ENCODE measurements at places on chromosomes 12 and 14. TPM values are rescaled to one million over a fixed set of nuclear protein-coding genes. Genes with fewer than 3 reads are reported as not detected.

GPR84 gene
- not detected for total RNA-seq

DNA sequence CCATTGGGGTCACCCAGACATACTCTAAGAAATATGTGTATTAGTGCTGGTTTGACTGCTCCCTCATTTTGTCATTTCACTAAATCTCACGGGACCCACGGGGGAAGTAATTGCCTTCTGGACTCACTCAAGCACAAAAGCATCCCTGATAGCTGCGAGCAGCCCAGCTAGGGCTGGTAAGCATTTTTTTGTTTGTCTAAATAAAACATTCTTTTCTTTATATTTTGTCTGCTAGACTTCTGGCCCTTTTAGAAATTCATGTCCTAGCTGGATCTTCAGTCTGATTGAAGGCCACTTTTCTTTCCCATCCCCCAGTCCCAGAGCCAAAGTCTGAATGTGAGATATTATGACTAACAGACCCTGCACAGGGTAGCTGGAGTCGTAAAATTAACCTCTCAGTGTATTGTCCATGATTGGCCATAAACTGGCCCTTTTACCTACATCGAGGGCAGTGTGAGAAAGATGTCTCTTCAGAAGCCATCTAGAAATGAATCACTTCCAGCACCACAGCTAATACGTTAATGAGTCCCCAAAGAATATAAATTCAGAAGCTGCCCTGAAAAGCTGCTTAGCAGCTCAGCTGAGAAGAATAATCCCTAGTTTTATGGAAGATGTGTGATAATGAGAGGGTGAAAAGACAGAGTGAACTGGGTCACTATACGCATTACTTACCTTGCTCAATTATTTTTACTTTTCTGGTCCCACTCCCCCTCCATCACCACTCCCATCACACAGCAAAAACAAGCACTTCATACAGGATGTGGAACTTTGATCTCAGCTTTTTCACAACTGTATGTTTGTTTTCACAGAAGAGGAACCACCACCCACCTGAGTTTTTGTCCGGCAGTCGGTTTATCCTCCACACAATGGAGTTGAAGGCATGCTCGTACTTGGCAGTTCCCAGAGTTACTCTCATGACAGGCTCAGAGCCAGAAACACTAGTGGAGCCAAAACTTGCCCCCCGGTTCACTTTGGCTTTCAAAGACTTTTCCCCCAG is 55.6 kb upstream of the GTF2A1 start:
- DNase-seq, result no peak

DNA sequence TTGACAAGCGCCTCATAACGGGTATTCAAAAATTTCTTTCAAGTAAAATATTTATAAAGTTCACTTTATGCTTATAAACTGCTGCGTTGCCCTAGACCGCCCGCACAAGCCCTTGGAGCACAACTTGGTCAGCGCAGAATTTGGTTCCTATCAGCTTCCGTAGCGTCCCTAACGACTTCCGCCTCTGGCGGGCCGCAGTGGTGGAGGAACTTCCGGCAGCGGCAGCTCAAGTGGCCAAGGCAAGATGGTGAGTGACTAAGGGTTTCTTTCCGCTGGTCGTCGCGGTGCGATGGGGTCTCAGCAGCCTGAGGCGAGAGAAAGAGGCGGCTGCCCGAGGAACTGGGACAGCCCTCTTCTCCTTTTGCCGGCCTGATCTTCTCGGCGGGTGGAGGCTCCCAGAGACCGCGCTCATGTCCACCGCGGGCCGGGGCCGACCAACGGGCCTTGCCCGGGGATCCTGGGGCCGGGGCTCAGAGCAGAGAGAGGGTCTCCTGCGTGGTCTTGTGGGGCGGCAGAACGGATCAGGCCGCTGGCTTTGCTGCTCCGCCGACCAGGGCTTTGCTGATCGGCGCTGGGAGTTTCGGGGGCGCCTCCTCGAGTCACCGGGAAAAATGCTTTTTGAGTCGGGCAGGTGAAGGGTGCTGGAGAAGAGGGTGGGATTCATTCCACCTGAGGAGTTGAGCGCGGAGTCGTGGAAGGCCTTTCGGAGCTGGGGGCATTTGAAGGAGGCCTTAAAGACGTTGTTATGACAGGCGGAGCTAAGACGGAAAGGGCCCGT is at the start of gene PSMC1:
Gene PSMC1, plus strand, starts transcription at position 200 of the 778 bp plus-strand sequence. Its CDS starts 45 bp downstream, at position 245.
- DNase-seq, result peak; percentile 96

GRCh38 chr12:70659077-70659606 is 21.9 kb upstream of the PTPRB start:
- no peak for DNase-seq

- peak; percentile 76 for DNase-seq
These were observed 272.6 kb downstream of the CCER1 start for GRCh38 chr12:90682398-90682797.

DNA sequence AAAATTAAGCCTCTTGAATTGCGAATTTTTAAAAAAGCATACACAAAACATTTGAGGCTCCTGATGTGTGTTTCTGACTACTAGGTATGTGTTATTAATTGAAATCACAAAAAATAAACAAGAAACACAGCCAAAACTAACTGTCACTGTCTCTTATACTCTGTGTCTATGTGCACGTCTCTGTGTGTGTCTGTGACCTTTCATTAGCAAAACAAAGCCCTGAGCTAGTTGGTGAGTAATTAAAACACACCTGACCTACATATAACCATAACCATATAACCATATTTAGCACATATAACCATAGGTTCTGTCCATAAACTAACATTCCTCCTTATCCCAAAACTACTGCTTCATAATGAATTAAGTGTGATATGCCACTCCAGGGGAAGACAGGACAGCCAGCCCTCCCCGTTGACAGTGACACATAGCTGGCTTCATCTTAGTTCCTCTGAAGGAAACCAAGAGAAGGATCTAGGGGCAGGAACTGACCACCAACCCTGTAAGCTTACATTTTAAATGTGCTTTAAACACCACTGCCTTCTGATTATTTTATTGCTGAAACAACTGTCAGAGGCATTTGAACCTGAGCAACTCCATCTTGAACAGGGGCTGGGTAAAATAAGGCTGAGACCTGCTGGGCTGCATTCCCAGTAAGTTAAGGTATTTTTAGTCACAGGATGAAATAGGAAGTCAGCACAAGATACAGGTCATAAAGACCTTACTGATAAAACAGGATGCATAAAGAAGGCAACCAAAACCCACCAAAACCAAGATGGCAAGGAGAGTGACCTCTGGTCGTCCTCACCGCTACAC is 106.7 kb downstream of the PPP2R5E start:
- no peak for DNase-seq

GRCh38 chr12:6178981-6179761 is 21.0 kb upstream of the CD9 start:
- no peak for DNase-seq

DNA sequence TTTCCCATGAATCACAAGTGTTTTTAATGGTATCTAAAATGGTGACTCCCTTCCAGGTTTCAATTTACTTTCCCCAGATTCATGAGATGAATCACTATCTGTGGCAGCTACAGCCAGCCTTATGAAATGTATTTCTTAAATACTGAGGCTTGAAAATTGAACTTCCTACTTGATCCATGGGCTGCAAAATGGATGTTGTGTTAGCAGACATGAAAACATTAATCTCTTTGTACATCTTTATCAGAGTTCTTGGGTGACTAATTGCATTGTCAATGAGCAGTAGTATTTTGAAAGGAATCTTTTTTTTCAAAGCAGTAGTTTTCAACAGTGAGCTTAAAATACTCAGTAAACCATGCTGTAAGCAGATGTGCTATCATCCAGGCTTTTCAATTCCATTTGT is 250.8 kb downstream of the SLC6A15 start:
- DNase-seq, result peak; percentile 73

DNAI7 gene
- 4.2 TPM for total RNA-seq

DNA sequence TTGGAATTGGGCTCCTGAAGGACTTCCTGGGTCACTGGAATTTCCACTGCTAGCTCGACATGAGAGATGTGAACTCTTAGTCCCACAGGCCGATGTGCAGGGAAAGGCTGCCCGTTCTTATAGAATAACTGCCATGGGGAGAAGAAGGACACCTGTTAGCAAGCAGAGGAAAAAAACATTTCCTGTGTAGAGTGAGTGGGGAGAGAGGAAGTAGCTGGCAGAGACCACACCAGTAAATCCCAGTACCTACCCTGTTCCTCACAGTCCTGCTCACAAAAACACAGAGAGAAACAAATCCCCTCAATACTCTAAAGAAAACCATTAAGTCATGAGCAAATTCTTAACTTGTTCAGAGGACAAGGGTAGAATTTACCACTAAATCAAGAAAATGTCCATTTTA is 29.5 kb downstream of the AREL1 start:
- DNase-seq, result no peak

- DNase-seq, result peak; percentile 63
These were observed 151.4 kb downstream of the MED13L start for GRCh38 chr12:116125956-116126566.

GCN1 gene
- total RNA-seq, result 156 TPM

GRCh38 chr12:110744151-110744571 is 1.5 kb upstream of the PPP1CC start:
- DNase-seq, result peak; percentile 62

GRCh38 chr12:53048780-53049401 is 974 bp upstream of the TNS2 start:
- peak; percentile 73 for DNase-seq

ACSM4 gene
- not detected for total RNA-seq

DNA sequence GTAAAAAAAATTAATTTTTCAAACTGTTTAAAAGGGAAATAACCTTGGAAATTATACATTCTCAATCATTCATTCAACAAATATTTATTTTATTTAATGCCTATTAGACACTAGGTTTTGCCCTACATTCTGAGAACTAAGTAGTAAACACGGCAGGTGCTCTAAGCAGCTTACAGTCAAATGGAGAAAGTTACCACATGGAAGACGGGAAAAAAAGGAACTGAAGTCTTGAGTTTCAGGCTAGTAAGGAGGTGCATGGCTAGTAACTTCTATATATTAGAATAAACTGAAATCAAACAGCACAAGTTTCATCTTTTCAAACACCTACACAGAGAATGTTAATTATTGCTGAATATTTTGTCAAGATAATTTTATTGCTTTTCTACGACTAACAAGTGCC is 52.9 kb downstream of the C12orf42 start:
- DNase-seq, result no peak

- peak; percentile 58 for DNase-seq
These were observed 37.8 kb downstream of the TNFAIP2 start for GRCh38 chr14:103161054-103161397.

LRCOL1 gene
- total RNA-seq, result not detected

FAM90A1 gene
- total RNA-seq, result not detected

GRCh38 chr12:89134213-89134770 is 218.0 kb downstream of the DUSP6 start:
- DNase-seq, result peak; percentile 67

DNA sequence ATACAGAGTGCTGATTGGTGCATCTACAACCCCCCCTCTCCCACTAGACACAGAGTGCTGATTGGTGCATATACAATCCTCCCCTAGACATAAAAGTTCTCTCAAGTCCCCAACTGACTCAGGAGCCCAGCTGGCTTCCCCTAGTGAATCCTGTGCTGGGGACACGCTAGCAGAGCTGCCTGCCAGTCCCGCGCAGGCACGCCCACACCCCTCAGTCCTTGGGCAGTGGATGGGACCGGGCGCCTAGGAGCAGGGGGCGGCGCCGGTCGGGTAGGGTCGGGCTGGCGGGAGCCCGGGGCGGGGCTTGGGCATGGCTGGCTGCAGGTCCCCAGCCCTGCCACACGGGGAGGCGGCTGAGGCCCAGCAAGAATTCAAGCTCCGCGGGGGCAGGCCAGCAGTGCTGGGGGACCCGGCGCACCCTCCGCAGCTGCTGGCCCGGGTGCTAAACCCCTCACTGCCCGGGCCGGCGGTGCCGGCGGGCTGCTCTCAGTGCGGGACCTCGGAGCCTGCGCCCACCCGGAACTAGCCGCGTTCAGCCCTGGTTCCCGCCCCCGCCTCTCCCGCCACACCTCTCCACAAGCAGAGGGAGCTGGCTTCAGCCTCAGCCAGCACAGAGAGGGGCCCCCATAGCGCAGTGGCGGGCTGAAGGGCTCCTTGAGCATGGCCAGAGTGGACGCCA is 64.3 kb upstream of the DDHD1 start:
- DNase-seq, result peak; percentile 31

DNA sequence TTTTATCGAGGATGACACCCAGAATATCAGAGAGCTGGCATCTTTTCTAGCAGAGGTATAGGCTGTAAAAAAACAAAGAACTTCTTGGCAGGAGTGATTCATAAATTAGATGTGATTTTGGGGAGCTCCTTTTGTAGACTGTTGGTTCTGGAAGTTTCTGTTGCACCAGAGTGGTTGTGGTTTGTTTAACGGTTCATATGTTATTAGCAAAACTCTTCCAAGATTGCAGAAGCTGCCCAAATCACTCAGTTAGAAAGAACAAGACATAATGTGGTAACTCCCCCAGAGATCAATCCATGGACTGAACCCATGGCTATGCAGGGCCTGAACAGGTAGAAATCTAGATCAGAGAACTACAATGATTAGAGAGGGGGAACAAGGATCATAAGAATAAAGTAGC is 6.7 kb upstream of the RNASE10 start:
- DNase-seq, result no peak

GRCh38 chr14:64706593-64707193 is 2.5 kb downstream of the PLEKHG3 start:
- DNase-seq, result no peak

DNA sequence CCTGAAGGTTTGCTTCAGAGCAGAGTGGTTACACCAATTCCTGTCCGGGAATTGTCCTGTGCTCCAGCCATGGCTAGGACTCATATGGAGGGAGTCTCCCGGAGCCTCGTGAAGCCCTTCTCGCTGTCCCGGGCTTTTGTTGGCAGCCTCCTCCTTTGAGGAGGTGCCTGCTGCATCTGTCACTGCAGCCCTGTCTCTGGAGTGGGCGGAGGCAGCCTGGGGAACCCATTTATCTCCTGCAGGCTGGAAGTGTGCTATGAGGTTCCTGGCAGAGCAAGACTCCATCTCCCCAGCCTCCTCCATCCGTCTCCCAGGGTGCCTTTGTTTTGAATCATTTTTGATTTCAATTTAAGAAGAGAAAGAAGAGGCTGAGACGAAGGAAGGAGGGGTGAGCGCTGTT is 355.3 kb downstream of the GLT1D1 start:
- no peak for DNase-seq

DNA sequence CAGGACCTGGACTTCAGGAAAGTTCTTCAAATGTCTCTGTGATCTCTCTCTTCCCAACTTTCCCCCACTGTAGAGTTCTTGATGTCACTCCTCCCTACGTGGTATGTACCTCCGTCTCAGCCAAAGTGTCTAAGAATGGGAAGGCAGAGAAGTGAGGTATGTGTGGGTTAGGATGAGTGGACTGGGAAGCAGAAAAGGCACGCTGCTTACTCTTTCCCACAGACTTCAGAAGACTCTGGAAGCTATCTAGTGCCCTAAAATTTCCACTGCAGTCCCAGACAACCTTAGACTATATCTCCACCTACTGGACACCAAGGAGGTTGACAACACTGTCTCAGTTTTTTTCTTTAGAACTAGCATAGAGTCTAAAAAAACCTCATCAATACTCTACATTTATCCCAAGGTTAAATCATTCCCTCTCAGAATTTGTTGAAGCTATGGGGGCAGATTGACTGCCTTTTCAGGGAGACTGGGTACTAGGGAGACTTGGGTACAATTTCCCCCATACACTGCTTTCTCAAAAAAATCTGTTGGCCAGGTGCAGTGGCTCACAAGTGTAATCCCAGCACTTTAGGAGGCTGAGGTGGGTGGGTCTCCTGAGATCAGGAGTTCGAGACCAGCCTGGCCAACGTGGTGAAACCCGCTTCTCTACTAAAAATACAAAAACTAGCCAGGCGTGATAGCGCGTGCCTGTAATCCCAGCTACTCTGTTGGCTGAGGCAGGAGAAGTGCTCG is 20.6 kb upstream of the ITGA5 start:
- DNase-seq, result peak; percentile 89
